ENCODE measurements at places on chromosomes 12 and 14.

DNA sequence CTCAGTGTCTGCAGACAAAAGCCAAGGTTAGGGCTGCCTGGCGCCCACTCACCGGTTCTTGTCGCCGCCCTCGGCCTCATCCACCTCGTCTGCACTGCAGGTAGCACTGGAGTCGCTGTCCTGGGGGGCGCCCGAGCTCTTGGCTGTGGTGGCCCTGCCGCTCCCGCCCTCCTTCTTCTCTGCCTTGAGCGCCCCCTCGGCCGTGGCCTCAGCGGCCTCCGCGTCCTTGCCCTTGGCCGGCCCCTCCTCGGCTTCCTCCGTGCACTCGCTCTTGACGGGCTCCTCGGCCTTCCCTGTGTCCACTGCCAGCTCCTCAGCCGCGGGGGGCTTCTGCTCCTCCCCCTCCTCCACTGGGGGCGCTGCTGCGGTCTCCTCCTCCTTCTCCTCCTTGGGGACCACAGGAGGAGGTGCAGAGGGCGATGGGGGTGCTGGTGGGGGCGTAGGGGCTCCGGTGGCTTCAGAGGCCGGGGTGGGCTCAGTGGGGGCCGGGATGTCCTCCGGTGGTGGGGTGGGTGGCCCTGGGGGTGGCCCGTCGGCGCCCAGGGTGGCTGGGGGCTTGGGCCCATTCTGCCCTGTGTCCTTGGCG is 77.2 kb downstream of the RFLNA start:
- no peak for DNase-seq

- DNase-seq, result no peak
These were observed 367.6 kb upstream of the PRICKLE1 start for GRCh38 chr12:42957136-42957535.

- no peak for DNase-seq
These were observed 55.7 kb downstream of the LIN52 start for GRCh38 chr14:74140374-74140850.

GRCh38 chr12:126752021-126752420 is 1514.9 kb upstream of the TMEM132C start:
- DNase-seq, result no peak

DNA sequence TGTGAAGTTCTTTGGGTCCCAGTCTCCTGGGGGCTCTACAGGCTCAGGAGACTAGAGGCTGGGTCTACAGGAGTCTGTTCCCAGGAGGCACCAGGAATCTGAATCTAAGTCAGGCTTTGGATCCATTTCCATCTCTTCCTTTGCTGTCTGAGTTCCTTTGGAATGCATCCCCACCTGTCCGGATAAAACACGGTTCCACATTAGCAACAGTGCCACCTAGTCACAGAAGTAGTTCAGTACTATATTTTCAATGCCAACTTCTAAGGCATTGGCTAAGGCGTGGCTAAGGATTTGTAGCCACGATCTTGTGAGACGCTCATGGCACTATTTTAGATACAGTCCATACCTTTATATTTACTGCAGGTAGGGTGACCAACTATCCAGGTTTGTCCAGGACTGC is 15.1 kb downstream of the ZC2HC1C start:
- no peak for DNase-seq

Measured in GM04503 (cell line).